Fibroblast of the aortic adventitia (primary cell): ENCODE measurements at places on chromosomes 12 and 14. TPM values are rescaled to one million over a fixed set of nuclear protein-coding genes. Genes with fewer than 3 reads are reported as not detected.
A peak's percentile ranks its signal among the peaks of the same experiment; 100 is the strongest.

OR4E2 gene
- total RNA-seq: 0.33 TPM in 1 of 2 replicates, not detected in the other

PFKM gene
- total RNA-seq: 50.5 and 93.8 TPM in 2 replicates

IL22 gene
- not detected in 2 replicates for total RNA-seq

FGF23 gene
- not detected in 2 replicates for total RNA-seq

SCN8A gene
- total RNA-seq: 7.9 and 17.2 TPM in 2 replicates

GLT1D1 gene
- not detected in 2 replicates for total RNA-seq

C12orf56 gene
- total RNA-seq: 4.0 TPM in 1 of 2 replicates, not detected in the other

GRCh38 chr14:100383727-100384158 lies 60.6 kb downstream of the SLC25A47 start:
- DNase-seq: peak; percentile 53

DNA sequence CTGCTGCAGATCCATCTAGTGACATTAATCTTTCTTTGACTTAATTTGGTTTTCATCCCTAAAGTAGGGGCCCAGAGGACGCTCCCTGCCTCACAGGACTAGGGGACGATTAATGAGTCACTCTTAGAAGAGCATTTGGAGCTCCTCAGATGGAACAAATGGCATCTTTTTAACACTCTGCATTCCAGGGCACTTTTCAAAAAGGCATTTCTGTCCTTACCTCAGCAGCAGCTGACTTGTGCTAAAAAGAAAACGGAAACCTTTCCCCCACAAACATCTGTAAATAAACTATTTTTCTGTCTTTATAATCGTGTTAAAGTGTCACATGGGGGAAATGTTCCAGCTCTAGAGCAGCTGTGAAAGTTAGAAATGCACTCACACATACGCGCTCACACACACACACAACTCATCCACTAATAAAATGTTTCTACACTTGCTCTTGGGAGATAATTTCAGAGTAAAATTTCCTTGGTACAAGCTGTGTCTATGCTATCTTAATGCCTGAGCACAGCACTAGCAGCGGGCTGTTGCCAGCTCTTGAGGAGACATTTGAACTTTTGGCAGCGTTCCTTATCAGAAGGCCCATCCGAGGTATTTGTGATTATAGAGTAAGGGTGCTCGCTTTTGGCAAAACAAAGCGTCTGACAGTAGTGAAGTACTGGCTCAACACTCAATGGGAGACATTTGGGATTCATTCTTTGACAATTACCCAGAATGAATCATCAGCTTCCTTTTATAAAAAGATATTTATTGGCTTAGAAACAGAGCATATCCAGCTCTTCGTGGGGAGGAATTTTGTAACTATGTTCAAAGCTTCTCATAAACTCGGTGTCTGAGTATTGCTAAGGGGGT lies 141.3 kb downstream of the PLXNC1 start:
- peak; percentile 95 for DNase-seq

DNA sequence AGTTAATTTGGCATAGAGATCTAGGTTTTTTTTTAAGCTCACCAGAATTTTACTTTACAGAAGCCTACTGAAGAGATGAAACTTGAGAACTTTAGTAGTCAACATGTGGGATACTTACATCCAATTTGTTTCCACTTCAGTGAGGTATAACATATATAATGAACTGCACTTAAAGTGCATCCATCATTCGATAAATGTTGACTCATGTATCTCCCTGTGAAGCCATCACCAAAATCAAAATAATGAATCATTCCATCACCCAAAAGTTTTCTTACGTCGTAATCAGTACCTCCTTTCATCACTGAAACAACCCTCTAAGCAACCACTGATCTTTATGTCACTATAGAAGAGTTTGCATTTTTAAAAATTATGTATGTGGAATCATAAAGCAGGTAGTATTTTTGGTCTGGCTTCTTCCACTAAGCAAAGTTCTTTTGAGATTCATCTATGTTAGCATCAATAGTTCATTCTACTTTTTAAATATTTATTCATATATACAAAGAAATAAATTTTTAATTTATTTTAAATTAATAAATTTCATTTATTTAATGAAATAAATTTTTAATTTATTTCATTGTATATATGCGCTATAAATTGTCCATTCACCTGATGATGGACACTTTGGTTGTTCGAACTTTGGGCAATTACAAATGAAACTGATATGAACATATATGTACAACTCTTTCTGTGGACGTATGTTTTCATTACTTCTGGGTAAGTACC lies 2.0 kb upstream of the CPNE8 start:
- DNase-seq: no peak

- no peak for DNase-seq
Measured at GRCh38 chr14:68628605-68629310, 164.1 kb downstream of the ZFP36L1 start.

GRCh38 chr12:72974954-72975555 lies 702.9 kb downstream of the TRHDE start:
- no peak for DNase-seq

DNA sequence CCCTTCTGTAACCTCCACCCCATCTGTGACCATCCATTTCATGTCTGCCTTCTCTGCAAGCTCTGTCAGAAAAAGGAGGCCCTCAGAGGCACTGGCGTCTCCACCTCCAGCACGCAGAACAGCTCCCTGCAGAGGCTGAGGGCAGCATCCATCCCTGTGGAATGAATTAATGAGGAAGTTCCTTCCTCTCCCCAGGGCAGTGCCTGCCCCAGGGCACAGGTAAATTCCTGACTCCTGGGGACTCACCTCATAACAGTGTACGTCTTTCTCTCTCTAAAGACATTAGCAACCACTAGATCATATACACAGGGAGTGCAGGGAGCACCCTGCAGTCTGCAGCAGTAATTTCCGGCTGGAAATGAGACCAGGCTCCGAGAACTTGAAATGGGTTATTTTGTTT lies 155.0 kb upstream of the TMEM132C start:
- no peak for DNase-seq

- DNase-seq: no peak
Measured at GRCh38 chr14:87690076-87690613, 302.8 kb downstream of the GALC start.

GRCh38 chr12:47949441-47950341 lies 13.7 kb upstream of the TMEM106C start:
- DNase-seq: peak; percentile 81

DNA sequence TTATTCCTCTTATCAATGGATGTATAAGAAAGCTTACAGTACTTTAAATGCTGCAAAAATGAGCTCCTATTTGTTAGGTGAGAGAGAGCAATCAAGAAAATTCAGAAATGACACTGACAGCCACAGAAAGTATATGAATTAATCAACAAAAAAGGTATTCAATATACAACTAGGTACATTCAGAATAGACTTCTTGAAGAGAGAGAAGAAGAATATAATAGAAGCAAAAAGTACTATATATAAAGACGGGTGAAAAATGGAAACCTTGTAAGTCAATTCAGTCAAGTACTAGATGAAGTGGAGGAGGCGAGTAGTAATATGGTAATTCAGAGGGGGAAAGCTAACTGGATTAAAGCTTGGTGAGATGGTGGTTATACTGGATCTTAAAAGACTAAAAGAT lies 74.3 kb downstream of the HEATR5A start:
- DNase-seq: no peak

- DNase-seq: no peak
Measured at GRCh38 chr12:79707830-79708229, 17.1 kb upstream of the PAWR start.

- DNase-seq: peak; percentile 25
Measured at GRCh38 chr14:30906752-30907658, 32.6 kb downstream of the COCH start.

GRCh38 chr14:61526405-61527312 lies 168.7 kb upstream of the HIF1A start:
- no peak for DNase-seq

DNA sequence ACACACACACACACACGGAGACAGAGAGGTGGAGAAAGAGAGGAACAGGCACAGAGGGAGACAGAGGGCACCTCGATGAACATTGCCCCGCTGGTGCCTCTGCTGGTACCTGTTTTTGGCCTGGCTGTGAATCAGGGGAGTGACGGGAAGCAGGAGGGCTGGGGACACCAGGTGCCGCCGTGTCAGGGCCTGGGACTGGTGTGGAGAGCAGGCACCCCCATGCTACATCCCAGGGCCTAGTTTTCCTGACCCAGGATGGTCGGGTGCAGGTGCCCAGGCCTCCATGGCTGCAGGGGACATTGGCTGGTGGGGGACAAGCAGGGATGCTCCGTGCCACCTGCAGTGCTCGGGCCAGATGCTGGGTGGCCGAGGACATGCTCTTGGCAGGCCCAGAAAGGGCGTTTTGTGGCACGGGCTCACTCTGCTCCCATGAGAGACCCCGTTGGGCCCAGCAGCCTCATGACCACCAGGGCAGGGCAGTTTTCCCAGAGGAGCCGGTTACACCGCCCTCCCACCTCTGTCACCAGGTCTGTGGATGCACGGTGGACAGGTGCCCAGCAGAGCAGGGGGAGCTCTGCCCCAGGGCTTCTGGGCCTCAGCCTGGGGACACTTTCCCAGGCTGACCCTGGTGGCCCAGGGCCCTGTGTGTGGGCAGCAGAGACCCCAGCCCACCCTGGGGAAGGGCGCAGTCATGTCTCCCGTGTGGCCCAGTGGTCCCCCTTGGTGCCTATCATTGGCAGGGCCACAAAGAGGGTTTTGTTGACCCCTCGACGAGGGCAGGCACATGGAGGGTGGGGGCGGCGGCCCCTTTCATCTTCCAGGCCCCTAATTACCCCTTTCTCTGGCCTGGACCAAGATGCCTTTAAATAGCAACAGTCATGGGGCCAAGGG lies 207.5 kb upstream of the RTL1 start:
- DNase-seq: no peak

DNA sequence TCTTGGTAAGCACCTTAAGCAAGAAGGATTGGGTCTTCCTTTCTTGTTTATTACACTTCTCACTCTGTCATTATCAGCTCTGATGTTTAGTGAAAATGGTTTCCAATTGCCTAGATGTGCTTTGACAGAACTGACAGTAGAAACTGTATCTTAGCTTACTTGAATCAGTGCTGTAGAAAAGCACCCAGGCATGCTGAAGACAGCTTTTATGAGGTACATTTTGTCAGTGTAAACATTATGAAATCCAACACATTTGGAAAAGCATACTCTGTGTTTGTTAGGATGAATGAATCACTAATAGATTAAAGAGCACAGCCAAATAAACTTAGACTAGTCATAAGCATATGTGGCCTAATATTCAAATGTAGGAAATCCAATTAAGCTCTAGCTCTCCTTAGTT lies 290.2 kb upstream of the NPAS3 start:
- DNase-seq: peak; percentile 52

DNA sequence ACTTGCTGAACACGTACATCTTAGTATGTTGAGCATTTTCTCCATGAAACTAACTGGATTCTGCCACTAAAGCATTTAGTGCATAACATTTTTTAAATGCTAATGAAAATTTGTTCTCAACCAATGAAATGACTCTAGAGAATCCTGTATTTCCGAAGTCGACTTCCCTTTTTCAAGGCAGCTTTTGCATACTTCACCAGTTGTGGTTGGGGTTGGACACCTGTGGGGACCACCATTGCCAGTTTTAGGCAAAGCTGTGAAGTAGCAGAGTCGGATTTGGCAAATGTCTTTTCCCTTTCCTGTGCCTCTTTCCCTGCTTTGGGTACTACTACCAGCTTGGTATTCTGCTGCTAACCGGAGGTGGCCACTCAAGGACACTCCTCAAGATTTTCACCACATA lies 349.2 kb downstream of the BCAT1 start:
- DNase-seq: no peak

DNA sequence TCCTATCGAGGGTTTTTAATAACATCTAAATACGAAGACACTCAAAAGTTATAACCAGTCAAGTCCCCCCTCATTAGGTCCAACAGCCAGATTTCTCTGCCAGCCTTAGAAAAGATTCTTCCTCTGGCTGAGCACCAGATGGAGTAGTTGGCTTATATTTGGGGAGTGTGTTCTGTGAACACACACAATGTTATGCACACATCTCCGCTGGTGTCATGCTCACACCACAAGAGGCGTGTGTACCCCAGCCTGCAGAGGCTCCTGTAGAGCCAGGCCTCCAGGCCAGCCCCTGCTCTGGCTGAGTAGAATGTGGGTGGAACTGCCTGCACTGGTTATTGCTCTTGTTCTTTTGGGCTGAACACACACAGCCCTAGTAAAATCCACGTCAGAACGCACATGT lies 64.0 kb downstream of the PIWIL1 start:
- no peak for DNase-seq

DNA sequence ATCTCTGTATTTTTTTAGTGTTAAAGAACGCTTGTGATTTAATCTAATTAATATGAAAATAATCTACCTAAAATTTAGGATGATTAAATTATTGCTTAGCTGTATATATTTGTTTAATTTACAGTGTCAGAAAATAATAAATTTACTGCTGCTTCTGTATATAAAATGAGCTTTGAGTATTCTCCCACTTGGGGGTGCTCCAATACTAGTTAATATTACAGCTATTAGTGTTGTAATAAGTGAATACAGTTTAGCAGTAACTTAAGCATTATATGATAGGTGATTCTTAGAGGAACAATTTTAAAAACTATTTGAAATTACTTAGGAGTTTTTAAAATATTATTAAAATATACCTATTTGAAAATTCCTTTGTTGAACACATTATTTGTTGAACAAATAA lies 62.2 kb downstream of the PAPOLA start:
- peak; percentile 15 for DNase-seq

- DNase-seq: peak; percentile 75
Measured at GRCh38 chr14:105087308-105087962, 22.2 kb upstream of the GPR132 start.

DNA sequence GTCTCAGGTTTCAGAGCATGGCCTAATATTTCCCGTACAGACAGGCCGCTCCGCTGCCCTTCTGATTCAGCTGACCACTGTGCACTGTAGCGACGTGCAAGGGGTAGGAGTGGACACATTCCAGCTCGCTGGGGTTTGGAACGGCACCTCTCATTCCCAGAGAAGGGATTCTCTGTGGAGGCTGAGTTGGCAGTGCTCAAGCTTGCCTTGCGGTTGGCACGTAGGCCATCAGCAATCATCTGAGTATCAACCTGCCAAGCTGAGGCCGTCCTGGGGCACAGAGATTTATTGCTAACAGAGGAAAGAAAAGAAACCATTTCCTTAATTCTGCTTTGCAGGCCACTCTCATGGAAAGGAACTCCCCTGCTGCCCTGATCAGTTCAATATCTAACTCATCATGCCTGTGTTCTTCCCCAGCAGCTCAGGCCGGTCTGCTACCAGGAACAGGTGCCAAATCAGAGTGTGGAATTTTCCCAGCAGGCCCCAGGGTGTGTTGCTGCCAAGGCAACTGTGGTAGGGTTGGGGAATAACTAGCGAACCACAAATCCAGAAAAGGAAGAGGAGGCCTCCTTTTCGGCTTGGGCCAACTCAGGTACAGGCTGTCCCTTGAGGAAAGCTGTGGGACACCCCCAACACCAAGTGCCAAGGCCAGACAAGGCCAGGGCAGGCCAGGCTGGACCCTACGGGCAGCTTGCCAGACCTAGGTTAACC lies 92.5 kb downstream of the SSPN start:
- DNase-seq: peak; percentile 84

- DNase-seq: peak; percentile 83
Measured at GRCh38 chr14:103624860-103625259, 4.2 kb upstream of the KLC1 start.

DNA sequence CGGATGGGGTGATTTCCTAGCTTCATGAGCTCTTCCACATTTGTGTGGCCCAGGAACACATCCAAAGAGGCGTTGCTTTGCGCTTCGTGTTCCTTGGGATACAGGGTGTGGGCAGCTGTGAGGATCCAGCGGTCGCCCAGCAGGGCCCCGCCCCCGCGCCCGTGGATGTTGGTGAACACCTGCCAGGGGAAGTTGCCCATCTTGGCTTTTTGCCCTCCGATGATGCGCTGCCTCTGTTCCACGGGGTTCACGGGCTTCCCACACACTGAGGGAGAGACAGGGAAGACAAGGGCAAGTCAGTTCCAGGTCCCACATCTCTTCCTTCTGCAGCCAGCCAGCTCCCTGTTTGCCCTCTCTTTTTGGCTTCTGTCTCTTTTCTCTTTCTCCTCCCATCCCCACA lies 11.2 kb downstream of the C1R start:
- no peak for DNase-seq
